ENCODE measurements at places on chromosomes 5 and 9. TPM values are rescaled to one million over a fixed set of nuclear protein-coding genes. Genes with fewer than 3 reads are reported as not detected.
A peak's percentile ranks its signal among the peaks of the same experiment; 100 is the strongest.

- H3K36me3 ChIP-seq = no peaks in the 10 kb centered on the region
- no peaks in the 10 kb centered on the region for H3K27me3 ChIP-seq
- DNase-seq = no peak
- H3K4me3 ChIP-seq = no peak overlapping the region
Measured at GRCh38 chr5:116272281-116272941, 187.6 kb downstream of the COMMD10 start.

NR2F1 gene
- not detected for total RNA-seq

SPATA31E1 gene
- total RNA-seq = not detected

CBY3 gene
- total RNA-seq = not detected

DNA sequence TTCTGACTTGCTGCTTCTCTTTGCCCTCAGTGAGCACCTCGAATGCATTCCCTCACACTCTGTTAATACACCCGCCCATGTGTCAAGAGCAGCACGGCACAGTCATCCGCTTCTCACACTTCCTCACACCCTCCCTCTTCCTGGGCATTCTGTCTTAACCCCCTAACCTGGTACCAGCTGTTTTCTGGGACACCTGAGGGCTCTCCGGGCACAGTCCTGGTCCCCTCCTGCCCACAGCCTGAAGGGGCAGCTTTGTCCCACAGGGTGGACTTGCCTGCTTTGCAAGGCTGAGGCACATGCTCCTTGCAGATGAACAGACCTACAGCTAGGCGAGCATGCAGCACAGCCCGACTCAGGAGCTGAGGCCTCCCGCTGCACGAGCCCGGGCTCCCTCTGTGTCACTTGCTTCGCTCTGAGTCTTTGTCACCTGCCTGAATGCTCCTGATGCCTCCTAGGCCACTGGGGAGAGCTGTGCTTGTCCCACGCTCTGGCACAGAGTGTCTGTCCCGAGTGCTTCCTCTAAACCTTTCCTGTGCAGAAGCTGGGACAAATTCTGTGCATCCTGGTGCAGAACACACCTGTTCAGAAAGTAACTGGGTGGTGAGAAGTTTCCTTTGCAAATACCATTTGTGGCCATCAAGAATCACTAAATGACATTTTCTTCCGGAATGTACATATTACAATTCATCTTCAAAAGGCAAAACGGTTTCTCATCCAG lies 47.8 kb downstream of the AHRR start:
- H3K36me3 ChIP-seq = no peaks in the 10 kb centered on the region
- no peaks in the 10 kb centered on the region for H3K4me1 ChIP-seq
- H3K27ac ChIP-seq = no peak overlapping the region
- H3K4me3 ChIP-seq = no peak overlapping the region

- no peaks in the 10 kb centered on the region for H3K36me3 ChIP-seq
- H3K4me3 ChIP-seq = no peak overlapping the region
Measured at GRCh38 chr9:90064971-90065370, 460.2 kb downstream of the GADD45G start.

DNA sequence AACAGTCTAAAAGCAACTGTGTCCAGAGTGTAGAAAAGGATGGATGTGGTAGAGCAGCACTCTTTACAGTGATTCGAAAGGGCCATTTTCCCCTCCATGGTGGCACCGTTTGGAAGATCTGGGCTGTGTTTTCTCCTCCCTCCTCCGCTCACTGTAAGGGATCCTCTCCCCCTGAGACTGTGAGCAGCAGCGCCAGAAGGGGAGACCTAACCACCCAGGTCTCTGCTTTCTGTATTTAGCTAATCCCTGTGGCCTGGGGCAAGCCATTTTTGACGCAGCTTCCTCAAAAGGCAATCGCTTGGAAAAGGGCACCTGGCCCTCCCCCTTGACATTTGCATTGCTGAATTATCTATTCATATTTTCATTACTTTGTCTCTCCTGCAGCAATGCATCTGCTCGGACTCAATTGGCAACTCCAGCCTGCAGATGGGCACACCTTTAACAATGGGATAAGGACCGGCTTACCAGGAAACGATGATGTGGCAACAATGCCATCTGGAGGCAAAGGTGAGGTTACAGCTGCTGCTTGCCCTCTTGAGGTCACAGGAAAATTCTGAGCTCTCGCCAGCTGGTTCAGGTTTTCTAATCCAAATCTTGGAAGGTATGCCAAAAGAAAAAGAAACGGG lies 244.3 kb upstream of the WWC1 start:
- peak; percentile 92 for DNase-seq
- no peak overlapping the region for H3K4me3 ChIP-seq
- peaks cover 16% of the 10 kb centered on the region for H3K4me1 ChIP-seq
- H3K27ac ChIP-seq = no peak overlapping the region

DNA sequence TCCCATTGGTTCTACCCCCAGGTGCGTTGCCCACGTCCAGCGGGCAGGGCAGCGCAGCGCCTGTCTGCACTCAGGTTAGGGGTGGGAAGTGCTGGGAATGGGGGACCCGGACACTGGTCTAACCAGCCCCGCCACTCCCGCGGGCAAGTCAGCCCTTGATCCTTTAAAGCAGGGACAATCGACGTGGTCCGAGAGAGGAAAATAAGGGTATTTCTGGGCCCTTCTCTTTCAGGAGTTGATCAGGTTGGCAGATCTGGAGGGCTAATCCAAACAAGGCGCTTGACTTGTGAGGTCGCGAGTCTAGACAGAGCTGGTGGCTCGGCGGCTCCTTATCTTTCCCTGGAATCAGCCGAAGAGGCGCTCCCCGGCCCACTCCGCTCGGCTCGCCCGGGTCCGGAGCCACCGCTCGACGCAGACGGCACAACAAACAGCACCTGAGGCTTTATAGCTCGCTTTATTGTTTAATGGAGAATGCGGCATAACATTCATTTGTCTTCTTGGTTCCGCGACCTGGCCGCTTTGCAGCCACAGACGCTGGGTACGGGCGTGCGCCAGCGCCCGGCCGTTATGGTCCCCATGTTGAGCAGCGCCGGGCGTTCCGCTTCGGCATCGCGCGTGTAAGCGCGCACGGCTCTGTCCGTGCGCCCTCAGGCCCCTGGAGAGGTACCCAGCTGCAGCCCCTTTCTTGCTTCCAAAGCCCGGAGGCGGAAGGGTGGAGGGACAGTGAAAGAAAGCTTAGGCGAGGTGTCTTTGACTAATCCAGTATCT lies 15.8 kb downstream of the ISL1 start:
- no peak overlapping the region for H3K27ac ChIP-seq
- peaks cover 87% of the 10 kb centered on the region for H3K27me3 ChIP-seq
- peak; percentile 81 for DNase-seq
- peaks cover 3% of the 10 kb centered on the region for H3K4me1 ChIP-seq
- no peaks in the 10 kb centered on the region for H3K36me3 ChIP-seq

GRCh38 chr9:18798508-18799290 lies 234.3 kb downstream of the SAXO1 start:
- no peak for DNase-seq
- no peaks in the 10 kb centered on the region for H3K36me3 ChIP-seq
- H3K4me3 ChIP-seq = no peak overlapping the region
- H3K27ac ChIP-seq = no peak overlapping the region
- peaks cover 11% of the 10 kb centered on the region for H3K4me1 ChIP-seq

DNA sequence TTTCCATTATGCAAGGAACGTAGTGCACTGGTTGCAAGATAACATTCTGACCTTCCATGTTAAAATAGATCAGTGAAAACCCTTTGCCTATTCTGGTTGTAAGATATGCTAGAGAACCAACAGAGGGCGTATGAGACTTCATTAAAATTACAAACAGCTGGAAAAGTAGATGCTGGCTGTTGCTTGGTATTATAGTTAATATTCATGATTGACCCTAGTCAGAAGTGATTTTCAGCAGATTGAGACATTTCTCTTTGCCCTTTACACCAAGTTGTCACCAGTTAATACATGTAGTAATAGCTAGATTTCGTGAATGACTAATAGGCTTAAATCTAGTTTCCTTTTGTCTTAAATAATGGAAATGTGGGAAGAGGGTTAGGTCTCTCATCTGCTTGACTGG lies 13.8 kb upstream of the FGF18 start:
- H3K36me3 ChIP-seq = peaks cover 73% of the 10 kb centered on the region
- no peak for DNase-seq
- H3K4me3 ChIP-seq = peak overlapping the region; percentile 49
- peaks cover 4% of the 10 kb centered on the region for H3K4me1 ChIP-seq

DNA sequence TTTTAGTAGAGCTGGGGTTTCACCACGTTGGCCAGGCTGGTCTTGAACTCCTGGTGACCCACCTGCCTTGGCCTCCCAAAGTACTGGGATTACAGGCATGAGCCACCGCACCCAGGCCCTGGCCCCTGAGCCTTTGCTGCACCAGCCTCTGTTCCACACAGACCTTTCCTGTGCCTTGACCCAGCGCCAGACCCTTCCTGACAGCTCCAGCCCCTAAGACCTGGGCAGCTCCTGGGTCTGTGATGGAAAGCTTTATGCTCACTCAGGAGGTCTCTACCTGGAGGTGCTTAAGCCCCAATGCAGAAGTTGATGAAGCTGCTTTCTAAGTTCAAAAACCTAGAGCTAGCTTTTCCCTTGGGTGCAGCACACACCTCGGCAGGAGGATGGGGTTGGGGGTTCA lies 58.8 kb upstream of the NEK6 start:
- no peak overlapping the region for H3K27ac ChIP-seq
- no peaks in the 10 kb centered on the region for H3K36me3 ChIP-seq
- H3K27me3 ChIP-seq = no peaks in the 10 kb centered on the region
- no peak overlapping the region for H3K4me3 ChIP-seq

DNA sequence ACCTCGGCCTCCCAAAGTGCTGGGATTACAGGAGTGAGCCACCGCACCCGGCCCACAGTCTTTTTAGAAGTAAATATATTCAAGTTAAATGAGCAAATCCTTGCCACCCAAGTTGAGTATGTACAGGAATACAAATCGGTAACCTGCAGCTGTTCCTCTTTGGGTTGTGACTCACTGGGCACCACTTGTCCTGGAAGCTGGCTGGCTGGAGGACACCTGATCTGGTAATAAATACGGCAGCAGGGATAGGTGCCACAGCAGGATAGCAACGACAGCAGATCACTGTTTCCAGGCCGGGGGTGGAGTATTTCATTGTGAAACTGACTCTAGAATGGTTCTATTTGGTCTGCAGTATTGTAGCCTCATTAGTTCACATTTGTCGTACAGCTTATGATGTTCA lies 35.7 kb upstream of the SLC36A2 start:
- H3K27me3 ChIP-seq = no peaks in the 10 kb centered on the region
- H3K4me3 ChIP-seq = no peak overlapping the region
- no peak for DNase-seq
- H3K36me3 ChIP-seq = no peaks in the 10 kb centered on the region

DNA sequence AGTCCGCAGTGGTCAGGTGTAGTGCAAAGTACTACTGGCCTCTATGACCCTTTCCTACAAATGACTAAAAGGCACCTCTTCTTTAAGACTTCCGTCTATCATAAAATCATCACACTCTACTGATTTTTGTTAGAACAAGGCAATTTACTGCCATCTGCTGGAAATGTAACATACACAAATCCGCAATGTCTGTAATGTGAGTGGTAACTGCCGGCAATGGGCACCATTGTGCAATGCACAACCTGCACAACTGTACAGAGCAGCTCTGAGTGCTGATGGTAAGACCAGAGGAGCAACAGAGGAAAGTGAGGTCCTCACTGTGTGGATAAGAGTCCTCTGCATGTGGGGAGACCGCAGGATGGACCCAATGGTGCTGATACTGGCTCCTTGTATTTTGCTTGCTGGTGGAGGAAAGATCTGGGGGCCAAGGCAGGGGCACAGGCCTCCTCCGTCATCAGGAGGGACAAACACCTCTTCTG lies 103.7 kb downstream of the ATPSCKMT start:
- H3K4me1 ChIP-seq = no peaks in the 10 kb centered on the region
- DNase-seq = no peak
- H3K4me3 ChIP-seq = no peak overlapping the region
- no peaks in the 10 kb centered on the region for H3K27me3 ChIP-seq

DNA sequence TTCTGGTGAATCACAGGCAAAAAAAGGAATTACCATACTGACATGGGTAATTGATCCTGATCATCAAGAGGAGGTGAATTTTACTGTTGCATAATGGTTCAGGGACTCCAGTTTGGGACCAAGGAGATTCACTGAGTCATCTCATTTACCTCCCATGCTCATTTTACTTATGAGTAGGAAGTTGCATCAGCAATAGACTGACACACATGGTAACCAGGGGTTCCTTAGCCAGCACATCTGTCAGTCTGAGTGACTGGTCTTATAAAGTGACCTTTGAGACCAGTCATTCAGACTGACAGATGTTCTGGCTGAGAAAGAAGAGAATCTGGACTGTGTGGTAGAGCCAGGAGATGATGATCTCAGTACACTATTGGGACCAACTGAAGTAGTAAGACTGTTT lies 384.6 kb upstream of the CD180 start:
- no peak overlapping the region for H3K27ac ChIP-seq
- no peaks in the 10 kb centered on the region for H3K36me3 ChIP-seq
- no peak overlapping the region for H3K4me3 ChIP-seq
- H3K4me1 ChIP-seq = no peaks in the 10 kb centered on the region

DNA sequence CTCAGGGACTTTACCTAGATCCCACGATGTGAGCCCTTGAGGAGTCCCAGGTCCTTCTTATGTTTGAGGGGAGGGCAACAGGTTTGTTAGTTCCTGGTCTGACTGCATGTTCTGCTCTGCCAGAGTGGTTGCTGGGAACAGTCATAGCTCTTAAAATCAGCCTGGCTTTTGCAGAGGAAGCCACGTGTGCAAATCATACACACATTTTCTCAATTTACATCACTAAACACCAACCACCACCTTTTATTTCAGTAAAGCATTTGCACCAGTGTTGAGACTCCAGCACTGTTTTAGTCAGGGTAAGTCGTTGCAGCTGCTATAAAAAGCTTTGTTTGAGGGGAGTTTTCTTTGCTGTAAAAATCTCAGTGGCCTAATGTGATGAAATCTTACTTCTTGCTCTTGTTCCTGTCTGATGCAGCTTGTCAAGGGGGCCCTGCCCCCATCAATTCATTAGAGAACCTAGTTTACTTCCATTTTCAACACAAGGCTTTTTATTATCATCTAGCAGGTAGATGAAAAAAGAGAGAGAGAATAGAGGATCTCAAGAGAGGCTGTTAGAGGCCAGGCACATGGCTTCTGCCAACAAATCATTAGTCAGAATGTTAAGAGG lies 70.3 kb upstream of the VCAN start:
- no peaks in the 10 kb centered on the region for H3K36me3 ChIP-seq
- H3K27ac ChIP-seq = no peak overlapping the region
- H3K27me3 ChIP-seq = no peaks in the 10 kb centered on the region

PCSK5 gene
- 2.5 TPM for total RNA-seq

- H3K27ac ChIP-seq = no peak overlapping the region
- no peak overlapping the region for H3K4me3 ChIP-seq
- H3K4me1 ChIP-seq = no peaks in the 10 kb centered on the region
- no peak for DNase-seq
Measured at GRCh38 chr5:57662991-57663390, 180.4 kb upstream of the ACTBL2 start.

- DNase-seq = no peak
- no peak overlapping the region for H3K27ac ChIP-seq
Measured at GRCh38 chr9:74948937-74949336, 3.8 kb downstream of the C9orf40 start.

DNA sequence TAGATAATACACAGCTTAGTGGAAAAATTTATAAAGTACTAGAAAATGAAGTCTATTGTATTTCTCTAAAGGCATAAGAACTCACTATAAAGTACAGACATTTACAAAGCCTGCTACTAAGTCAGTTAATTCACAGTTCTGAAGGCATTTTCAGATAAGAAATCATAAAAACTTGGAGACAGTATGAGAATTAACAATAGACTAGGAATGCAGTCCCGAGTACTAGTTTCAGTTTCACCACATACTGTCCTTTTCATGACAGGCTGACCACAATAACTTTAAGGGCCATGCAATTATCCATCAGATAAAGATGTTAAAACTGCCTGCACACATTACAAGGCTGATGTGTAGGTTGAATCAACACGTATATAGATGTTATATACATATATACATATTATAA lies 362.6 kb upstream of the SMC2 start:
- H3K27me3 ChIP-seq = no peaks in the 10 kb centered on the region
- no peak overlapping the region for H3K27ac ChIP-seq
- DNase-seq = no peak
- H3K36me3 ChIP-seq = no peaks in the 10 kb centered on the region

SPATA6L gene
- total RNA-seq = 1.9 TPM

CDKN2B-AS1 gene
- not detected for total RNA-seq

KIAA0825 gene
- total RNA-seq = 2.2 TPM

Measured in endodermal cell (in vitro differentiated cells).